ENCODE measurements at places on chromosomes 1 and 21. TPM values are rescaled to one million over a fixed set of nuclear protein-coding genes. Genes with fewer than 3 reads are reported as not detected.

The PGLYRP3 gene
- not detected for polyA plus RNA-seq

DNA sequence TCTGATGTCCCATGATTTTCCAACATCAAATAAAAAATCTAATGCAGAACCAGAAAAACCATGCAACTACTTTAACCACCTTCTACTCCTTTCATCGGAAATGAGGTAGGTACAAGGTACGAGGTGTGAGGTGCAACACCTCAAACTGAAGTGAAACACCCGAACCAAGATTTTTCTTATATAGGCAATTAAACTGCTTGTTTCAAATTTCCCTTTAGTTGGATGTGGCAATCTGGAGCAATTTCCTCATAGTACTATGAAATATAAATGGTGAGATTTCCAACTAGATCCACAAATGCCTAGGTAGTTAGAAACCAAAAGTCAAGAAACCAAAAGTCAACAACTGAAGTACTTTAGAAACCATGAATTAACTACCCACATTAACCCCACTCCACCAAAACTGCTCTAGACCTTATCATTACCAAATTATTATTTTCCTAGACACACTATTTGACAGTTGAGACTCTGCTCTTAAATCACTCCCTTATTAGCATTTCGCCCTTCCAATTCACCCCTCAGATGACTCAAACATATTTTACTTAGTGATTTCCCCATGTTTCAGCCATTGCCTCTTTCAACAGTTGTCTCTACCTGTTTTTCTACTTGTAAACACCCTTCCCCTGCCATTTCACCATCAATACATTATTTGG is 37.8 kb downstream of the FUBP1 start:
- no peak for DNase-seq

The MROH7 gene
- 0.67 TPM for polyA plus RNA-seq

DNA sequence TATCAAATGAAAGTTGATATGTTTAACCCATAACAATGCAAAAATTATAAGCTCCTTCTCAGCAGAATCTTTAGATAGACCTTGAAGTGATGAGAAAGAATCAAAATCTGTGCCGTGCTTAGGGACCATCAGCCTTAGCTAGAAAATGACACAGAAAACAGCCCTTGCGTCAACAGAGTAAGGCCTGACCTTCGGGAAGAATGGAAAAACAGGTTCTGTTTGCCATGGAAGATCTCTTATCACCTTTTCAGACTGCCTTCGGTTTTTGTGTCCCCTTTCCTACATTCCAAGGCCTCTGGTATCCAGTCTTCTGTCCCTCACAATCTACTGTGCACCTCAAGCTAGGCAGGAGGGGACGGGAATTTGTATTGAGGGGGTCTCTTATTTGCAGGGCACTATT is 37.6 kb upstream of the DPT start:
- DNase-seq: no peak

DNA sequence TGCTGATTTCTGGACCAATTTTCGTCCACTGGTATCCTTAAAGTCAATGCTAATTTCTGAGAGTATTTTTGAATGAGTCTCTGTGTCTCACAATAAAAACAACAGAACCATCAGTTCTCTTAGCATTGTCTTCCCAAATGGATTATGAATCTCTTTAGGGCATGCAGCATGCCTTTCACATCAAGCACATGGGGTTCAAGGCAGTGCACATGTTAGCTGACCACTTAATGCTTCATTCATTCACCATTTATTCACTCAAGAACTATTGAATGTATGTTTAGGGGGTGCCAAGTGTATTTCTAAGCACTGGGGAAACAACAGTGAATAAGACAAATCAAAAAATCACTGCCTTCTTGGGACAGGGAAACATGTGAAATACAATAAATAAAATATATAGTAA is 126.7 kb upstream of the SLC44A3 start:
- DNase-seq: no peak

All from CD14-positive monocyte (primary cell).